ENCODE measurements at places on chromosomes 6 and 20.

- no peak for DNase-seq
Measured at GRCh38 chr6:42199106-42199981, 4.6 kb upstream of the GUCA1B start.

- DNase-seq = no peak
Measured at GRCh38 chr6:83303426-83303825, 110.3 kb downstream of the RWDD2A start.

DNA sequence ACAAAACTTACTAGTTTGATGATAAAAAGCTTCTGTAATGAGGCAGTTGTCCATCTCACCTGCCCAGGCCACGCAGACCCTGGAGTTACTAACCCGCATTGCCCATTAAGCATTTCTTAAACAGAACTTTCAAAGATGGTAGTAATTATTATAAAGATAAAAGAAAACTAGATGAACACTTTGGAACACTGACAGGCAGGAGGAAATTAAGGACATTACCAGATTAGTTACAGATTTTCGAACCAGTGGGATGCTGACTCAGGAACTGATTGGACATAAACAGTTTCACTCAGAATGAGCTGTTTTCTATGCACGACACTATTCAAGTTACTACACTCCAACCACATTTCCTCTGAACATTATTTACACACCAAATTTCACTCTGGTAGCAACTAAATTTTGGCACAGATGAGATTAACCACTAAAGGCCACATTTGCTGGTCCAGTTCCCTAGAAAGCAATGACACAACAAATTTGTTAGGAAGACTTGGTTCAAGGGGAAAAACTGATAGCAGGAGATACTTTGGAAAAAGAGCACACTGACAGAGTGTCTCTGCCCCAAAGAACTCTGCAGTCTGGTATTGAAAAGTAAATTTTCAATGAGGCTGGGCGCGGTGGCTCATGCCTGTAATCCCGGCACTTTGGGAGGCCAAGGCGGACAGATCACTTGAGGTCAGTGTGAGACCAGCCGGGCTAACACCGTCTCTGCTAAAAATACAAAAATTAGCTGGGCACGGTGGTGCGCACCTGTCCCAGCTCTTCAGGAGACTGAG, 3.0 kb downstream of the ROMO1 start:
- DNase-seq = no peak

DNA sequence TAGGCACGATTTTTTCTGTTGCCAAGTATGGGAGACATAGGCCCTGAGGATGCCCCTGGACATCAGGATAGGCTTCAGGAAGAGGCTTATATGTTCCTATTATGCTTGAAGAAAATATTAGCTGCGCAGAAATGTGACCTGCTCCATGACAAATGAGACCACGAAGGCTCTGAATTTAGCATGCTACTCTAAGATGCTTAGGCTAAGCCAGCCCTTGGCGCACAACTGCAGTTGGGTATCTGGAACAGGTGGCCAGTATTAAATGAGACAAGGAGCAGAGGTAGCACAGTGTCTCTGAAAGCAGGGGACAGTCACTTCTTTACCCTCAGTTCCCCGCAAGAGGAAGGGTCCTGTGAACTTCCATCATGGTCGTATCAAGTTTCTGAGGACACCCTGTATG, 90.0 kb downstream of the RREB1 start:
- DNase-seq = no peak

DNA sequence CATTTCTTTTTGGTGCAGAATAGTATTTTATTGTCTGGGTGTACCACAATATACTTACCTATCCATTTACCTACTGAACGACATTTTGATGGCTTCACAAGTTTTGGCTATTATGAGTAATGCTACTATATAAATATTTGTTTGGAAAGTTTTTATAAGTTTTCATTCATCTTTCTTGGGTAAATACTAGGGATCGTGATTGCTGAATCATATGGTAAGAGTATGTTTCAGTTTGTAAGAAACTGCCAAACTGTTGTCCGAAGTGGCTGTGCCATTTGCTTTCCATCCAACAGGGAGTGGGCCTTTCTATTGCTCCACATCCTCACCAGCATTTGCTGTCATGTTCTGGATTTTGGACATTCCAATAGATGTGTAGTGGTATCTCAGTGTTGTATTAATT, 104.2 kb downstream of the CDYL start:
- DNase-seq = no peak

- no peak for DNase-seq
Measured at GRCh38 chr6:70991253-70991652, 34.4 kb upstream of the B3GAT2 start.

GRCh38 chr20:32206760-32207625, 550 bp downstream of the PLAGL2 start:
- peak; percentile 46 for DNase-seq
